ENCODE measurements at places on chromosomes 1 and 21.

- peak; percentile 69 for DNase-seq
Observed at GRCh38 chr21:38219049-38219628, 37.7 kb upstream of the KCNJ15 start.

GRCh38 chr21:44473915-44474555 is 18.7 kb downstream of the LRRC3 start:
- DNase-seq = no peak

- DNase-seq = no peak
Observed at GRCh38 chr1:210707300-210708240, 378.9 kb downstream of the HHAT start.

DNA sequence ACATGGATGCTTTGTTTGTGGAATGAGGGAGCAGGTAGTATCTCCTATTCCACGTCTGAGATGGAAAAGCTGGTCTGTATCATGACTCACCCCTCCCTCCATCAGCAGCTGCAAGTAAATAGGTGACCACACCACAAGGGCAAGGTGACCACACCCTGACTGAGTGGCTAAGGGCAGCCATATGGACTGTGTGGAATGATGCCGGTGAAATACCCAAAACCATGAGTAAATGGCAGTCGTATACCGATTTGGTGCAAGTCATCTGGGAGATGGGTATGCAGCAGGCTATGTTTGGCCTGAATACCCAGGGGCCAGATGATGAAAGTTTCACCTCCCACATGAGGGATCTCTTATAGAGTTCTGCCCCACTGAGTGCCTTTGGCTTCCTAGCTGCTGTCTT is 15.8 kb upstream of the UBE2U start:
- no peak for DNase-seq

GRCh38 chr1:3102641-3103040 is 33.6 kb downstream of the PRDM16 start:
- DNase-seq = no peak
